ENCODE measurements at places on chromosomes 2 and 18.

DNA sequence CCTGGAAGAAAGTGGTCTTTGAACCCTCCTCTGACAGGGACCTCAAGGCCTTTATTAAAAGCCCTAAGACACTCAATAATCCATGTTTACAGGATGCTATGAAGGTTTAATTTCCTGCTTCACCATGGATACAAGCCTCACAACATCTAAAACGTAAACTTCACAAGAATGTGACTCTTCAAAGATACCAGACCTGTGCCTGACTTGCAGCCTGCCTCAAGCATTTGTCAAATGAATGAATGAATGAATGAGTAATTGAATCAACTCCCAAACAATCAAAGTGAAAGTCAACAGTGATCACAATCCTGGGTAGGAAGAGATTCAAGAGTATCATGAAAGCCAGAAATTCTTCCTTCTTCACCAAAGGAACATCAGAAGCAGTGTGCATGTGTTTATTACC is 30.4 kb downstream of the KLF7 start:
- no peak for DNase-seq

DNA sequence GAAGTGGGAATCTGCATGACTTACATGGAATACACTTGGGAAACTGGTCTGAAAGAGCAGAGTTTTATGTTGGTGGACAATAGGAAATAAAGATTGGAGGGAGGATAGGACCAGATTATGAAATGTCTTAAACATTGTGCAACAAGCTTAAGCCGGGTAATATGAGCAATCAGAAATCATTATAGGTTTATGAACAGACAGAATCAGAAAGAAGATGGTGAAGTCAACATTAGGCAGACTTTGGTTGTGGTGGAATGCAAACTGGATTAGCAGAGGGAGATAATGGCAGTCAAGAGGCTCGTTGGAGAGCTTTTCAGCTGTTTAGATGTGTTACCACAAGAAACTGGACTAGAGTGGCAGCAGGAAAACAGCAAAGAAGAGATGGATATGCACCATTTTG is 43.5 kb downstream of the CRIM1 start:
- no peak for DNase-seq

DNA sequence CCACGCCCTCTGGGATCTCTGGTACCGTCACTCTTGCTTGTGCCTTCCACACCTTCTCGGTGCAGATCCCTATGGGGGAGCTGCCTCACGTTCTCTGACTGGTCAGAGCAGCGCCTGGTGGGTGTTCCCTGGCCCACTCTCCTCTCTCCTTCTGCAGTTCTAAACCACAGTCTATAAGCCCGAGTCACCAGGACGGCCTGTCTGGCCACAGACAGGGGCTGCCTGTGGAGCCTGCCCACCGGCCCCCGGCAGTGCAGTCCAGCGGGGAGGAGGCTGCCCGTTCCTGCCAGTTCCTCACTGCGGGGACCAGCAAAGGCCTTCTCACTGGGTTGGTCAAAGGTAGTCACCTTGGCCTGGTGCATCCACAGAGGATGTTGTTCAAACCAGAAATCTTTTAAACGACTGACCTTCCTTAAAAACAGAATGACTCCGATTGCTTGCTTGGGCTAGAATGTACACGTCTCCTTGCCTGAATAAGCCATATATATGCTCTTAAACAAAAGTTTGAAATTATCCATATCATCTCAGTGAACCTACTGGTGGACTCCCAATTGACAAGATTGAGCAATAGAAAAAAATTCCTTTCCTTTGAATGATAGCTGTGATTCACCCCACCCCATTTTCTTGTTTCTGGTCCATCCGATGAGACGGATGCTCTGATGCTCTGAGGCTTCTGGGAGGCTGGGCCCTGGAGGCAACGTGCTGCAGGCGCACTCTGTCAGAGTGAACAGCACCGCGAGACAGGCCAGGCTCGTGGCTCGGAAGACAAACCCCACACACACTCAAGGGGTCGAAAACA is 61.2 kb downstream of the RALBP1 start:
- DNase-seq: no peak

GRCh38 chr2:95002498-95002897 is 23.0 kb upstream of the MAL start:
- no peak for DNase-seq

DNA sequence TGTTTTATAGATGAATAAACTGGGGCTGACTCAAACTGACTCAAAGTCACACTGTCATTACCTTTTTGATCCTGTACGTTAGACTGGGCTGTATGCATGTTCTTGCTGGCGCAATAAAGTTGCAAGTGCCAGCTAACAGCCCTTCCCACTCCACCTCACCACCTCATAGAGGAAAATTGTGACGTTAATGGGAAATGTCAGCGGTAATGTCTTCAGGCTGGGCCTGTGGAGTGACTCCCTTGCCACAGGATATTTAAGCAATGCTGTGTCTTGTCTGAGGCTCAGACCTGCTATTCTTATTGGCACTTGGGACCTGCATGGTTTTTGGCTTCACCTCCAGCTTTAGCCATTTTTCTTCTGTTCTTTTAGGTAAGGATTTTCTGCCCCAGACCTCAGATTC is 25.2 kb upstream of the CASP10 start:
- no peak for DNase-seq

DNA sequence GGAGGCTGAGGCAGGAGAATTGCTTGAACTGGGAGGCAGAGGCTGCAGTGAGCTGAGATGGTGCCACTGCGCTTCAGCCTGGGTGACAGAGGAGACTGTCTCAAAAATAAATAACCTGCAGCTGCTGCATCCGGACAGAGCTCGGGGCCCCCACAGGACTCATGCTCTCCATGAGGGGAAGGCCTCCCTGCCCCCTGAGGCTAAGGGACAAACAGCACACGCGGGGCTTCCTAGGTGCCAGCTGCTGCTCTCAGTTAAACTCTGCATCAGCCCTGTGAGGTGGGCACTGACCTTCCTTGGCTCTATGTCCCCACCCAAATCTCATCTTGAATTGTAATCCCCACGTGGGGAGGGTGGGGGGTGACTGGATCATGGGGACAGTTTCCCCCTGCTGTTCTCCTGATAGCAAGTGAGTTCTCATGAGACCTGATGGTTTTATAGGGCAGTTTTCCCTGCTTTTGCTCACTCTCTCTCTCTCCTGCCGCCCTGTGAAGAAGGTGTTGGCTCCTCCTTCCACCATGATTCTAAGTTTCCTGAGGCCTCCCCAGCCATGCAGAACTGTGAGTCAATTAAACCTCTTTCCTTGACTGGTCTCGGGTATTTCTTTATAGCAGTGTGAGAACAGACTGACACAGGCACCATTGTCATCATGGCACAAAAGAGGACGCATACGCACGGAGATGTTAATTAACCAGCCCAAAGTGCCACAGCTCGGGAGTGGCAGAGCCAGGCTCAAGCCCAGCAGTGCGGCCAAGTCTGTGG is 49.9 kb upstream of the TAF1B start:
- DNase-seq: no peak

GRCh38 chr2:160473468-160474318 is 19.9 kb downstream of the RBMS1 start:
- no peak for DNase-seq

- no peak for DNase-seq
These were observed 315.2 kb downstream of the TMX3 start for GRCh38 chr18:68399721-68400120.

- DNase-seq: no peak
These were observed 543.0 kb downstream of the TNS1 start for GRCh38 chr2:217459680-217460405.

DNA sequence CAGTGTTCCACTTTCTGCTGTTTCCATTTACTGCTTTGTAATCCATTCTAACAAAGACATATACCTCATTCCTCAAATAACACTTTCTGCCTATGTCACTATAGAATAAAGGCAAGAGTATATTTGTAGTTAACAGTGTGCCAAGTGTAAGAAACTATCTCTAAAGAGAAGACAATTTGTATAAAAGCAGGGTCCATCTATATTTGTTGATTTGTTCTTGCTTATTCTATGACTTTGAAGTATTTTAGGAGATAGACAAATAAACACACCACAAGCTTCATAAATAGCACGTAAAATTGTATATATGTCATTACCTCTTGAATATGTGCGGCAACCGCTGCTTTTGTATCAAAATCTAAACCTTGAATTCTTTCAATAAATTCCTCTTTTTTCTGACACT is 56.0 kb downstream of the CCDC88A start:
- DNase-seq: no peak

DNA sequence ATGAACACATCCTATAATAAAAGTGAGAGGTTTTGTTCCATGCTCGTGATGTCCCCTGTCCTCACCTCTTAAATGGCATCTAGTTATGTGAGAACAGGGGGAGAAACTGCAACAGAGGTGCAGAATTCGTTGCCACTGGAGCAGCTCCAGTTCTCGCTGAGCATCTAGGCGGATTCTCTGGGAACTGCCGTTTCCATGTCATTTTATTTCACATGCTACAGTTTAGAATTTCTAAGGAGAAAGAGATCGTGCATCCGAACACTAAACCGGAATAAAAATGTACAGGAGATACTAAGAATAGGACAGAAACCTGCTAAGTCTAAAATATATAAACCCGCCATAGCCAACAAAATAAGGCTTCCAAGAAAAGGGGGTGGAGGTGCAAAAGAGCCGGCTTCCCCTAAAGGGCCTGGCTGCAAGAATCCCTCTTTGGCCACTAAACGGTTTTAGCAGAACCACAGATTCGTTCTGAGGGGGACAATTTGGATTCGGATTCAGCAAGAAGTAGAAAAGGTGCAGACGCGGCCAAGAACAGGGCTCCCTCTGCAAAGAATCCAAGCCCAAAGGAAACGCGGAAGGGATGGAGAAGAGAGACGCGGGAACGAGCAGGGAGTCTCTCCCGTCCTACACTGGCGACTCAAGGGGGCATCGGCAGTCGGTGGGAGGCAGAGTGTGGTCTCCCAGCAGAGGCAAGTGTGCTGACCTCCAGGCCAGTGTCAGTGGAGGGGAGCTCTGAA is 1.3 kb downstream of the TMEM163 start:
- DNase-seq: no peak

- DNase-seq: no peak
These were observed 13.5 kb downstream of the RHBDD1 start for GRCh38 chr2:226849349-226849748.

DNA sequence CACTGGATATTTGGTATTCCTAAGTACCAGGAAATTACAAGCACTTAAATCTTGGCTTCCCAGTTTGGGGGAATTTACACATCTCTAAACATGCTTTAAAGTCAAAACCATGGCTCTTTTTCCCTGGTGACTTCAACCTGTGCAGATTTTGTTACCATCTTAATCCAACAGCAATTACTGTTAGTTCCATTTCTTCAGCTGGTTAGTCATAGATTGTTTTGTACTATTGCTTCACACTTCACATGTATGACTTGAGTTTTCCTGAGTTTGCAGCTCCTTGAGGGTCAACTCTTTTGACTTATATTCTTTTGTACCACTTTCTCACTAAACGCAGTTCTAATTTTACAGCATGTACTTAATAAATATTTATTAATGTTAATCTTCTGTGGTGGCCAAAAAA is 203.4 kb upstream of the RND3 start:
- no peak for DNase-seq

- no peak for DNase-seq
These were observed 43.7 kb upstream of the HS6ST1 start for GRCh38 chr2:128362176-128362888.

DNA sequence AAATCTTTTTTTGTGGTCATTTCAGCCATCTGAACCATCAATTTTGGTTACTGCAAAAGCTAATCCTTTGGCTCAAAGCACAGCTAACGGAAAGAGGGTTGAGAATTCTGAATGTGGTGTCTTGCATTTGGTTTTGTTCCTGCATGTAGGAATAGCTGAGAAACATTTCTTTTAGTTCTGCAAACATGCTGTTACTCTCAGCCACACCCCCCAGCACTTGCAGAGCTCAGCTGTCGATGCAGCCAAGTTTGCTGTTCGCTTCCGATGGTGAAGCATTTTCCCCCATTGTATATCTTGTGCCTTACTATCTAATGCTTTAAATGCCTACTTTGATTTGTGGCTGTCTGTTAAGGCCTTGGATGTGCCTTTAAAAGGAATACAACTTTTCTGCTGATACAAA is 294.9 kb upstream of the FANCL start:
- DNase-seq: no peak

DNA sequence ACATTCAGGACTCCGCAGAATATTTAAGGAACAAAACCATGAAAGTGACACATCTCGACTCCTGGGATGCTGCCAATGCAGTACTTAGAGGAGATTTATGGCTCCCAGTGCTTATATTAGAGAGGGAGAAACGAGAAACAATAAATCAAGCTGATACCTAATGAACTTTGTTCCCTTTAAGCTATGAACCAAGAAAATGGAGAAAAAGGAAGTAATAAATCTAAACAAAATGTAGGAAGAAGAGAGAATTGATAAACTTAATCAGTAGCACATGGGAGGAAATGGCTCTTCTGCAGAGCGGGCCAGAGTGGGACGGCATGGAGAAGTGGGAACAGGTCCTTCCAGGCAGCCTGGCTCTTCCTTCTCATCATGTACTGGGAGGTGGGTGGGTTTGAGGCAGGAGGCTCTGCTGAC is 42.7 kb downstream of the NPPC start:
- DNase-seq: no peak

GRCh38 chr2:74374509-74375205 is 5.5 kb downstream of the DCTN1 start:
- DNase-seq: no peak

DNA sequence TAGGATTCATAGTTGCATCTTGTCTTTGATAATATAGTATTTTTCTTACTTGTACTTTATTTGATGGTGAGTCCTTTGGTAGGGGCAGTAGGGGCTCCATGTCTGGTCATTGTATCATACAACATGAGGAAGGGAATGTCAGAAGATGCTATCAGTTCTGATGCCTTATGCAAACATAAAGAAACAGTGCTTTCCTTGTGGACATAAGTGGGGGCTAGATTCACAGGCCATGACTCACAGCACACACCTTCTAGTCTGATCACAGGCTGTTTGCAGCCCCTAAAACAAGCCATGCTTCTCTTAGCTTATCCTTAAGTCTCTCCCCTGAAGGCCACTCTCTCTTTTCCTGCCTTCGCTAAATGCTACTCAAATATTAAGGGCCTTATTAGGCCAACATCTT is 10.7 kb upstream of the SLC14A1 start:
- no peak for DNase-seq

- no peak for DNase-seq
These were observed 36.5 kb upstream of the ARMC9 start for GRCh38 chr2:231161877-231162329.

DNA sequence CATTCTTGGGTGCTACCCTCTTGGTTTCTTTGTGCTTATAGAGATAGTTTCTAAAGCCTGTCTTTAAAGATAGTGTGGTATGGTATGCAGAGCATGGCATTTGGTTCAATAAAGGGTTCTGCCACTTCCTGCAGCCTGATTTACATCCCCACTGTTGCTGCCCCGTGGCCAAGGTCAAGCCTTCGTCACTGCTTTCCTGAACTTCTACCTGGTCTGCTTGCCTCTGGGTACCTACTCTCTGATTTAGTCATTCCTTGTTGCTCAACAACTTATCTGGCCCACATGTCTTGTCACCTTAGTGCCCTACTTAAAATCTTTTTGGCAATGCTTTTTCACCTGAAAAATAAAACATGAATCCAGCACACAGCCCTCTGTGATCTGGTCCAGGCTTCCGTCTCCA is 352.9 kb downstream of the LPIN1 start:
- DNase-seq: no peak

All from activated CD4-positive, CD25-positive, alpha-beta regulatory T cell treated with anti-CD3 and anti-CD28 coated beads, Interleukin-2, amount 50 U/mL, for 16 hours (primary cell).